ENCODE measurements at places on chromosomes 6 and 20. TPM values are rescaled to one million over a fixed set of nuclear protein-coding genes. Genes with fewer than 3 reads are reported as not detected.

The SYNDIG1 gene
- 0.19 TPM for total RNA-seq

The ZSCAN23 gene
- total RNA-seq: 3.3 TPM

The USP49 gene
- 2.9 TPM for total RNA-seq

The DDR1 gene
- 261 TPM for total RNA-seq

GRCh38 chr6:108621117-108621516 lies 60.4 kb downstream of the FOXO3 start:
- no peaks in the 10 kb centered on the region for H3K36me3 ChIP-seq
- no peaks in the 10 kb centered on the region for H3K27me3 ChIP-seq
- DNase-seq: no peak

DNA sequence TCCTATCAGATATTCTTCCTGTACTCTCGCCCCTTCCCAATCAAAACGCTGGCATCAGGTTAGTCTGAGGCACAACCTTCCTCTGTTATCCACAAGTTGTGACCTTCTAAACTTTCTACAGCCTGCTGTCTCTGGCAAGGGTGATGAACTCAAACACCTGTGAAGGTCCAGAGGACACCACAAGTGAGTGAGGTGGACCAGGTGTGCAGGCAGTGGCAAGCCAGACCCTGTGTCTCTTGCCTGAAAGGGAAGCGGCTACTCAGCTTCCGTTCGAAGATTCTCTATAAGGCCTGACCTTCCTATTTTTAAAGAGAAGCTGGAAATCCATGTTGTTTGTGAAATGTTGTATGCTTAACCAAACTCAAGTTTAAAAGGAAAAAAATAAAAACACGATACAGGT lies 36.8 kb downstream of the GCM1 start:
- no peaks in the 10 kb centered on the region for H3K36me3 ChIP-seq
- no peaks in the 10 kb centered on the region for H3K4me1 ChIP-seq
- no peak overlapping the region for H3K4me3 ChIP-seq
- no peak overlapping the region for H3K27ac ChIP-seq
- H3K27me3 ChIP-seq: no peaks in the 10 kb centered on the region

- no peak for DNase-seq
- no peaks in the 10 kb centered on the region for H3K36me3 ChIP-seq
- no peak overlapping the region for H3K27ac ChIP-seq
- H3K4me3 ChIP-seq: no peak overlapping the region
These were observed 8.5 kb downstream of the TP53INP2 start for GRCh38 chr20:34712525-34713192.

- no peaks in the 10 kb centered on the region for H3K36me3 ChIP-seq
- H3K4me1 ChIP-seq: no peaks in the 10 kb centered on the region
- H3K4me3 ChIP-seq: no peak overlapping the region
- no peak overlapping the region for H3K27ac ChIP-seq
- DNase-seq: peak; percentile 32
These were observed 161.4 kb downstream of the TBXT start for GRCh38 chr6:166005944-166006899.

DNA sequence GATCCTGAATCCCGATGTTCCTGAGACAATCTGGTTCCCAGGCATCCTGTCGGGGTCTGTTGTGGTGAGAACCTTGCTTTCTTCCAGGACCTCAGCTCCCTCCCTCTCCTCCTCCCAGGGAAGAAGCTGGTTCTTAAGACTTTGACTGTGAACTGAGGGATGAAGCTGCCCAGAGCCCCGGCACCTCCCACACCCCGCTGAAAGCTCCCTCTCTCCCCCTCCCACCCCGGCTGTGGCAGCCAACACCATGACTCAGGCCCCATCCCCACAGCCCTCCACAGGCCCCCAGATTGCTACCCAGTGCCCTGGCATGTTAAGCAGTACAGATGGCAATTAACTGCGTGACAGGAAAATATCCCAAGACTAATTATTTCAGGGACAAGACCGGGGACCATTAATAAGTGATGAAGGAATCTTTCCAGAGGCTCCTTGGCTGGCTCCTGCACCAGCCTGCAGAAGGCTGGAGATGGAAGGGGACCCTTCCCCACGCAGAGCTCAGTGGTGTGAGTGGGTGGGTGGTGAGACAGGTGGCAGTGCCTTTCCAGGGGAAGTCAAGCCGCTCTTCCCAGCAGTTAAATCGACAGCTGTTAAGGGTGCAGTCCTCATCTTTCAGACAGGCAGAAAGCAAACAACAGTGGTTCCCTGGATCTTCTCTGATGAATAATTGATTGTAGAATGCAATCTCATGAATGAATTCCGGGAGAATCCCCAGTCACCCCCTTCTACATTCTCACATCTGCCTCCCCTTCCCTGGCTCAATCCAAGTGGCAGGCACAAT lies 237.9 kb downstream of the LRFN2 start:
- H3K27me3 ChIP-seq: no peaks in the 10 kb centered on the region
- no peak overlapping the region for H3K27ac ChIP-seq
- DNase-seq: no peak
- H3K36me3 ChIP-seq: no peaks in the 10 kb centered on the region
- no peak overlapping the region for H3K4me3 ChIP-seq

- H3K4me1 ChIP-seq: no peaks in the 10 kb centered on the region
- no peak overlapping the region for H3K4me3 ChIP-seq
- H3K27ac ChIP-seq: no peak overlapping the region
- no peaks in the 10 kb centered on the region for H3K27me3 ChIP-seq
- peak; percentile 4 for DNase-seq
These were observed 6.8 kb upstream of the RIPK1 start for GRCh38 chr6:3061501-3061941.

- H3K4me1 ChIP-seq: no peaks in the 10 kb centered on the region
- H3K27ac ChIP-seq: no peak overlapping the region
- no peaks in the 10 kb centered on the region for H3K27me3 ChIP-seq
- DNase-seq: no peak
- H3K36me3 ChIP-seq: no peaks in the 10 kb centered on the region
These were observed 112.1 kb downstream of the WDR27 start for GRCh38 chr6:169589699-169590257.

DNA sequence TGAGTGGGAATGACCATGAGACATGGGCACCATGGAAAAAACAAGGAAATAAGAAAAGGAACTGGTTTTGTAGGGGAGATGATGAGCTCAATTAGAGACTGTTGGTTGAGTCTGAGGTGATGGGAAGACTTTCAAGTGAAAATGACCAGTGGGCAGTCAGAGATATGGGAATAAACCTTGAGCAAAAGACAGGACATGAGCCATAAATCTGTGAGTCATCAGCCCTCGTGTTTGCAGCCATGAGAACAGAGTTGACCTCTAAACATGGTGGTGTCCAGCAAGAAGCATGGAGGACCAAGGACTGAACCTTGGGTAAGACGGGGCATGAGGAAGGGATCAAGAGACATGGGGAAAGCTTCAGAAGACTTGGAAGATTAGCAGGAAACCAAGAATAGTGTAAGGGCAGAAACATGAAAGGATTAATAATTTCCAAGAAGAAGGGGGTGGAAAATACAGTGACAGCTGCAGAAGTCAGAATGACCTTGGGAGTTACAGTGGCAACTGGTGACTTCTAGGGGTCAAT lies 280.6 kb upstream of the PRDM1 start:
- DNase-seq: no peak
- no peaks in the 10 kb centered on the region for H3K27me3 ChIP-seq
- H3K4me3 ChIP-seq: no peak overlapping the region
- H3K36me3 ChIP-seq: no peaks in the 10 kb centered on the region
- no peak overlapping the region for H3K27ac ChIP-seq
- peaks cover 3% of the 10 kb centered on the region for H3K4me1 ChIP-seq

DNA sequence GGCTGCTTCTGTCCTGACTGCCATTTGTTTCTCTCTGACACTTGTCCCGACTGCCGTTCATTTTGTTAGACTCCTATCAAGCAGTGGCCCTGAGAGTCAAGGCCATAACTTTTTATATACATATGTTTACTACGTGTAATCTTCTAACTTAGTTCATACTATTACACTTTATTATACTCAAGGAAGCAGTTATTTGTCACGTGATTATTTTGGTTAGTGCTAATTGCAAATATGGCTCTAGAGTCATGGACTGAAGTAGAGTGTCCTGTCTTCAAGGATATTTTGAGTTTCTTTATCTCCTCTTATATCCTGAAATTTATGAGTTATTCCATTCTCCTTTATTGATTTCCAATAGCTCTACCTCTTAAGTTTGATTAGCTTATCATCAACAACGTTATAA lies 294.2 kb upstream of the RNF217 start:
- no peak overlapping the region for H3K27ac ChIP-seq
- no peak overlapping the region for H3K4me3 ChIP-seq
- DNase-seq: no peak
- no peaks in the 10 kb centered on the region for H3K27me3 ChIP-seq
- no peaks in the 10 kb centered on the region for H3K4me1 ChIP-seq
- H3K36me3 ChIP-seq: no peaks in the 10 kb centered on the region
